ENCODE measurements at places on chromosomes 5 and 9.

- DNase-seq = no peak
Observed at GRCh38 chr5:166834246-166834645, 1457.2 kb upstream of the WWC1 start.

DNA sequence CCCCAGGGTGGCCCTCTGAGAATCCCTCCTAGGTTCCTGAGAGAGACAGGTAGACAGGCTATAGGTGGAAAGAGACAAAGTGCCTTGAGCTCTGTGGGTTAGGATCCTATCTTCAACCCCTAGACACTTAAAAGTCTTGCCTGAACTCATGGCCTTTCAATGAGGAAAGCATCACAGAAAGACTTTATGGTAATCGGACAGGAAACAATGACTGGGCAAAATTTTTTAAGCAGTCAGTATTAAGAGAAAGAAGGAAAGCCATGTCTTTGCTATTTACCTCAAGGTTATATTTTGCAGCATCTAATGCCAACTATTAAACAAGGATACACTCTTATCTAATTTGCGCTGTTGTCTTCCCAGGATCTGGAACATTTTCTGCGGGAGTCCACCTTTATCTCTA, 93.2 kb downstream of the PCSK1 start:
- no peak for DNase-seq

DNA sequence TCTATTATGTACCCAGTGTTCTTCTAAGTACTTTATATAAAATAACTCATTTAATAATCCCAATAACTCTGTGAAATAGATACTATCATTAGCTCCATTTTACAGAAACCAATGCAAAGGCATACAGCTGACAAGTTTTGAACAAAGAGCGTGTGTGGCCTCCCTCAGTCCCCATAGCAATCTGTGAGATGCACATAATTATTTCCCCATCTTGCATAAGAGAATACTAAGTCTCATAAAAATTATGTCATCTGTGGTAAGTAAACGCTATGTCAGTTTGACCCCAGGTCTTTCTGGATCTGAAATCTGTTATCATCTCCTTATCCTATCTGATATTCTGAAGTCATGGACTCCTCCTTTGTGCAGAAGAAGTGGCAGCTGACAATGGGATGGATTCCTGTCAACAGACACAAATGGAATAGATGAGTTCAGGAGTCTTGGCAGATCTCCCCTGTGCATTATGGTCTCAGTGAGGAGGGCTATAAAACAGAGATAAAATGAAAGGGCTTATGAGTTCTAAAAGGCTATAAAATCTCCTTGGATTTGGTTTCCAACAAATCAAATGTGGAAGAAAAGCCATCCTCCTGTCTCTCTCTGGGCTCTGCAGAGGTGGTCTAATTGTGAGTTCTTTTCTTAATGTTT, 162.5 kb upstream of the TLE4 start:
- DNase-seq = no peak

GRCh38 chr5:145619806-145620310, 215.3 kb downstream of the PRELID2 start:
- no peak for DNase-seq

DNA sequence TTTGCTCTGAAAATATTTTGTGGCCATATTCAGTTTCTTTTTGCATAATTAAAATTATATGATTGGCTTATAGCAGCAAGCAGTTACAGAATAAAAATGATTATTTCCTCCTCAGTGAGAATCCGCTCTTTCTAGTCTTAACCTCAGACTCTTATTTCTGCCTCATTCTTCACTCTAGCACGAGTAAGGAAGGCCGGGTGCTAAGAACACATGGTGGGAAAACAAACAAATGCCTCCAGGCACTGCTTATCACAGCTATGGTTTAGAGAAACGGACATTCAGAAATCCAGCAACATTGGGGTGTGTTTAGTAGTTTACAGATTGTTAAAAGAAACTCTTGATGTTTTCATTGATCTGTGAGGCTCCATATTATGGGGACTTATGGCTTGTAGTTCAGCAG, 168.7 kb downstream of the KDM4C start:
- DNase-seq = no peak

DNA sequence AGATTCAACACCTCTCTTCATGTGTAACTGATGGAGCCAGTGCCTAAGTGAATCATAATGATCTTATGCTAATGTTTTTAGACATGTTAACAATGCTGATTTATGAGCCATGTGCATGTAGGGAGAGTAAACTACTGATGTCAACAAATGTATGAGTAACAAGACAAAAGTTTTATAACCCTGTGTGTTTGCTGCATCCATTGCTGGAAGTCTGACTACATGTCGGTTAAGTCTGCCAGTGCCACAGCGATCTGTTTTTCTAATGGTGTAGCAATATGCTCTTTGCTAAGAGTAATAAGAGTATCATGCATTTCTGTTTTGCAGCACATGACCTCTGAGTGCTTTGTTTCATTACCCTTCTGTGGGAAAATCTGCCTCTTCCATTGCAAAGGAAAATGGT, 26.4 kb upstream of the TMOD1 start:
- DNase-seq = no peak

DNA sequence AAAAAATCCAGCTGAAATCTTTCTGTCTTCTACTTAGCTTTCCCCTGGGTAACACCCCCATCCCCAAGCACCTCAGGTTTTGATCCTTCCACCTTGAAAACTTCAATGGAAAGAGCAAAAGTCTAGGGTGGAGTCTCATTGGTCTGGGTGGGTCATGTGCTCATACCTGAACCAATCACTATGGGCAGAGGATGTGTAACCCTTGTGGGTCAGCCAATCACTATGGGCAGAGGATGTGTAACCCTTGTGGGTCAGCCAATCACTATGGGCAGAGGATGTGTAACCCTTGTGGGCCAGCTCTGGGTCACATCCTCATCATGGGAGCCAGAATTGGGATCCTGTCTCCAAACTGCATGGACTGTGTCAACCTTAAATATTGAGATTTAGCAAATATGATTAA, 18.5 kb downstream of the NAIF1 start:
- DNase-seq = no peak

DNA sequence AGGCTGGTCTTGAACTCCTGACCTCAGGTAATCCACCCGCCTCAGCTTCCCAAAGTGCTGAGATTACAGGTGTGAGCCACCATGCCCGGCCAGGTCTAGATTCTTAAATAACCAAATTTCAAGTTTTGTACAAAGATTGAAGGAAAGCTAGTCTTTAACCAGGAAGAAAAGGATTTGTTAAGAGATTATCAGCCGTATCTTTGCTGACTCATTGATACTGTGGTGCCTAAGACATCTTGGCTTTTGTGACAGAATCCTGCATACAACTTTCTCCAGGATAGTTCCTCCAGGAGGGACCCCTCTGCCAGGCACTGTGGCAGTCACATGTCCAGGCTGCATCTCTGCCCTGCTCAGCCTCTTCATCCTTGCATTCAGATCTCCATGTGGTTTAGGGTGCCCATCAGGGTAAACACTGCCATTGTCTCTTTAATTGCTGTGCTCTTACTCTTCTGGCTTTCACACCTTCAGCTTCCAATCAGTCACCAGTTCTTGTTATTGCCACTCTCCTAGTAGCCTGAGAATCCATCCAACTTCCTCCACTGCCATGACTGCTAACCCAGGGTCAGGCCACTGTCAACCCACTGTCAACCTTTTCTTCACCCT, 10.0 kb downstream of the MAP3K1 start:
- DNase-seq = no peak

DNA sequence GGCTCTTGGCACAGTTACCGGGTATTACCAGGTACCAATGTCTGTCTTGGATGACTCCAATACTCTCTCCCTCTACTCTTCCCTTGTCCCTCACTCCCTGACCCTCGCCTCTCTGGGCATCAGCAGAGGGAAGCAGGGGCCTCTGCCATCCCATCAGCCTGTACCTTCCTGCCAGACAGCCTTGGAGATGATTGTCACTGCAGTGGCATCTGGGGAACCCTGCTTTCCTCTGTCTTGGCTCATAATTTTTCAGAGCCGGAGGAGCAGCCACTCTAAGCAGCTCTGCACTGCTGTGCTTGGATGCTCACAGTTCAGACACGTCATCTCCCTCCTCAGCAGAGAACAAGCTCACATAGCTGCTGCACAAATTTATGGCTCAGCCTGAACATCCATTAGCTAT, 274.1 kb downstream of the SMARCA2 start:
- no peak for DNase-seq

GRCh38 chr5:50441493-50441955, 436 bp upstream of the EMB start:
- DNase-seq = no peak

DNA sequence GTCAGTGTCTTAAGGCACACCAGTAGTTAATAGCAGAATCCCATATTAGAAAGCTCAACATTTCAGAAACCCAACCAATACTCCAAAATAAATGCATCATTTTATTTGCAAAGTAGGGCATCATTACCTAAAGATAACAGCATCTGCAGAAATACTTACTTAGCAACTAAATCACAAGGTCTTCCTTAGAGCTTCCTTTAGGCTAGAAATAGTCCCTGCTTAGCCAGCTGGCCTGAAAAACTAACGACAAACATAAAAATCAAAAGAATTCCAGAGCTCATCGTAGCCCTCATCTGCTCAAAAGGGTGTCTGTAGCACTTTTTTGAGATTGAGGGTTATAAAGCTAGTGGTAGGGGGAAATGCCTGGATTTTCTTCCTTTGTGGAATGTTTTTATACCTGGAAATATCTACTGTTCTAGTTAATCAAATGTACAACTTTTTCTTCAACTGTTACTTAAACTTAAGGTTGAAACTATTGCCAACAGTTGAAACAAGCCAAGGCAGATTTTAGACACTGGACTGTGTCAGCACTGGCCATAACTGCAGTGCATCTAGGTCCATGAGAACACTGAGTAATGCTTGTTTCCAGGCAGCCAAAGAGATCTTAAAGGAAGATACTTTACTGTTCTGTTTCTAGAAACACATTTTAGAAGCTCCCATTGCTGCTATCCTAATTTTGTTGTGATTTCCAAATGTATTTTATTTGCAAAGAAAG, 129.4 kb upstream of the RASA1 start:
- no peak for DNase-seq

DNA sequence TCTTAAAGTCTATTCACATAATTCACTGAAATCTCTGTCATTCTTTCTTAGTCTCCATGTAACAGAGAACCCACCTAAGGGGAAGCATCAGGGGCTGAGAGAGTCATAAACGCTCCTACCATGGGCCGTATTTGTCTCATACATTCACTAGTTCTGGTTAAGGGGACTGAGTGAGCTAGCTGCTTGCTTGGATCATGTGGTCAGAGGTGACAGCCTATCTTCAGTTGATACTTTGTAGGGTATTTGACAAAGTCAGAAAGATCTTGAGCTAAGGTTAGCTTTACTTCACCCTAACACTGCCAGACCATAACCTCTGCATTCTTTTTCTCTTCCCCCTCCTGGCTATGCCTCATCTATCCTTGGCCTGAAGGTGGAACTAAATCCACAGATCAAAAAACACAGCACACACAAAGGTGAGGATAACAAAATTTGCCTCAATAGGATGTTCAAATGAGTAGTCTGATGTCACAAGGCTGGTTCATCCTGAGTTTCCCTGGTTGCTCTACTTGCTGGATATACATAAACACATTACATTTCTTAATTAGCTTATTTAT, 66.5 kb downstream of the MARCHF3 start:
- DNase-seq = no peak

DNA sequence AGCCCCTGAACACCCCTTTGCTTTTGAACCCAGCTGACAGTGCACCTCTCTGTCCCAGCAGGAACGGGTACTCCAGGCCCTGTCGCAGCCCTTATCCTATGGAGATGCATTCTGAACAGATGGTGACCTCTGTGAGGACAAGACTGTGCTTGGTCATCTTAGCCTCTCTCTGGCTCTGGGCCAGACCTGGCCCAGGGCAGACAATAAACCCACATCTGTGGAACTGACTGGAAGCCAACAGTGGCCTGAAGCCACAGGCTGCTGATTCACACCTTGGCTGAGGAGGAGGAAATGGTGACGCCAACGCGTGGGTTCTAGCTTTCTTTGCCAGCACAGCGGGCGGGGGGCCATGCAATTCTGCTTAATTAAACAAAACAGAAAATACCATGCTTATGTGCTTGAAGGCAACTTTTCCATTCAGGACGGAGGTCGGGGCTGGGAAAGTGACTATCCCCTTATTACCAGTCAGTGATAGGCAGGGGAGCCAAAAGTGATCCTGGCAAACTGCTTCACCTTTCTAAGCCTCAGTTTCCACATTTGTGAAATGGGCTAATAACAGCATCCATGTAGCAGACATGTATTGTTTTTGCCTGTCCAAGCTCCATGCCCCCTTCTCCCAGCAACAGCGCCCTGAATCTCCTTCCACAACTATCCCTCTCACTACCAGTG, 10.8 kb downstream of the SH3PXD2B start:
- DNase-seq = peak; percentile 14

- no peak for DNase-seq
Observed at GRCh38 chr9:130327070-130327780, 61.7 kb downstream of the HMCN2 start.

- no peak for DNase-seq
Observed at GRCh38 chr9:91811024-91811909, 138.8 kb downstream of the ROR2 start.

- DNase-seq = no peak
Observed at GRCh38 chr9:129464972-129465833, 155.7 kb downstream of the C9orf50 start.

- no peak for DNase-seq
Observed at GRCh38 chr5:62354028-62354874, 48.2 kb downstream of the KIF2A start.

GRCh38 chr5:148376198-148376597, 7.6 kb upstream of the FBXO38 start:
- DNase-seq = no peak

GRCh38 chr5:172407822-172408221, 46.5 kb downstream of the SH3PXD2B start:
- DNase-seq = no peak

- no peak for DNase-seq
Observed at GRCh38 chr9:127875306-127875966, 2.0 kb downstream of the AK1 start.

DNA sequence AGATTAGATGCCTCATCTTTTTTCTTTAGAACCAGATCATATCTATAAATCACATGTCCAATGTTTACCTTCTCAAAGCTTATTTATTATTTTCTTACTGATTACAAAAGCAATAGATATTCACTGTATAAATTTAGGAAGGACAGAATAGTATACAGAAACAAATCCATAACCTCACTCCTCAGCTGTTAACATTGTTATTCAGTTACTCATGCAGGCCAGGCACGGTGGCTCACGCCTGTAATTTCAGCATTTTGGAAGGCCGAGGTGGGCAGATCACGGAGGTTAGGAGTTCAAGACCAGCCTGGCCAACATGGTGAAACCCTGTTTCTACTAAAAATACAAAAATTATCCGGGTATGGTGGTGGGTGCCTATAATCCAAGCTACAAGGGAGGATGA, 15.3 kb downstream of the STOM start:
- no peak for DNase-seq

DNA sequence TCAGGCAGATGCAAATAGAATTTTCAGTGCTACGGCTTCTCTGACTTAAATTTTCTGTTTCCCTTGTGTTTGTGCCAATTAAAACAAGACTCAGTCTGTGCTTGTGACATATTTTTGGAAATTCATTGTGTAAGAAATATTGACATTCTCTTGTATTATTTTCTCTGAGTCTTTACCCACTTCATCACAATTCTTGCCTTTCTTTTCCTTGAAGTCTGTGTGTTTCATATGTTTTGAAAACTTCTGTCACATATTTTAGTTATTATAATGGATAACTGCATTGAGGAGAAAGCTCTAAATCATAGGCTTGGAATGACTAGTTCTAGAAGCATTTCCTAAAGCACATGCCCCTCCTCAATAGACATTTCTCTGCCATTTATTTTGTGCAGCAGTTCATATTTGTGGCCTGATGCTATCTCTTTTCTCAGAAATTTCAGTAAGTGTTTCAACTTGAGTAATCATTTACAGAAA, 206.6 kb downstream of the PALM2AKAP2 start:
- no peak for DNase-seq

GRCh38 chr5:34717426-34718327, 61.5 kb downstream of the RAI14 start:
- no peak for DNase-seq

Data from stimulated activated CD8-positive, alpha-beta memory T cell treated with anti-CD3 and anti-CD28 coated beads, Interleukin-15, amount 100 ng/mL, for 4 hours (primary cell).